ENCODE measurements at places on chromosomes 7 and 10.

DNA sequence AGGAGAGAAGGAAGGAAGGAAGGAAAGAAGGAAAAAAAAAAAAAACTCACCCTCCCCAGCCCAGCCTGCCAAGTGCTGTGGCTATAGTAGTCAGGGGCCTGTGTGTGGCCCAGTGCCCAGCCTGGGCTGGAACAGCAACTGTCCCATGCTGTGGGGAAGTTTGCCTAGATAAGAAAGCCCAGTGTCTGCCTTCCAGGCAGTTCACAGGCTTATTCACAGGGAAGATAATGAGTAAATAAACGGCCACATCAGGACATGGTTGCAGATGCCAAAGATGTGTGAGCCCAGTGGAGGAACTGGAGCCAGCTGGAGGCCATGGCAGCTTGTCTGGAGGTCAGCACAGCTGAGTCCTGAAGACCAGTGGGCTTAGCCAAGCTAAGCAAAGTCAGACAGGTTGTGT, 132.4 kb upstream of the FOXK1 start:
- no peak for DNase-seq

- no peak for DNase-seq
These were observed 1.0 kb upstream of the LYZL2 start for GRCh38 chr10:30630571-30630970.

GRCh38 chr10:104308439-104308903, 29.8 kb downstream of the ITPRIP start:
- no peak for DNase-seq

GRCh38 chr10:92200564-92200963, 90.3 kb downstream of the CPEB3 start:
- DNase-seq = no peak

DNA sequence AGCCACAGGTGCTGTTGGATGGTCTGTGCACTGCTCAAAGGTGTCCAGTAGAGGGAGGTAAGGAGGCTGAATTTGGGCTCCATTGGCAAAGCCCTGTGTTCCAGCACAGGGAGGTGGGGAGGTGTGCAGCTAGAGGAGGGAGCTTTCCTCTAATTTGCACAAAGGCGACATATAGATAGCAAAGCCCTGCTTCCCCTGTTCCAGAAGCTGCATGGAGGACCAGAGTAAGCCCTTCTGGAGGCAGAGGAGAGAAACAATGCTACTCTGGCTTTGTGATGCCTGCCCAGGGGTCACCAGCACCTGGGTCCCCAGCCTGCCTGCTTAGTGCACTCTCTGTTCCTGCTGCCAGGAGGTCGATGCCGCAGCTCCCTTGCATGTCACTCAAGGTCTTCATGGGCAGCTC, 3.4 kb upstream of the ARHGAP22 start:
- DNase-seq = no peak

- no peak for DNase-seq
These were observed 163.5 kb downstream of the SKAP2 start for GRCh38 chr7:26700893-26701292.

- no peak for DNase-seq
These were observed 87.2 kb downstream of the ABCC2 start for GRCh38 chr10:99869581-99870122.

DNA sequence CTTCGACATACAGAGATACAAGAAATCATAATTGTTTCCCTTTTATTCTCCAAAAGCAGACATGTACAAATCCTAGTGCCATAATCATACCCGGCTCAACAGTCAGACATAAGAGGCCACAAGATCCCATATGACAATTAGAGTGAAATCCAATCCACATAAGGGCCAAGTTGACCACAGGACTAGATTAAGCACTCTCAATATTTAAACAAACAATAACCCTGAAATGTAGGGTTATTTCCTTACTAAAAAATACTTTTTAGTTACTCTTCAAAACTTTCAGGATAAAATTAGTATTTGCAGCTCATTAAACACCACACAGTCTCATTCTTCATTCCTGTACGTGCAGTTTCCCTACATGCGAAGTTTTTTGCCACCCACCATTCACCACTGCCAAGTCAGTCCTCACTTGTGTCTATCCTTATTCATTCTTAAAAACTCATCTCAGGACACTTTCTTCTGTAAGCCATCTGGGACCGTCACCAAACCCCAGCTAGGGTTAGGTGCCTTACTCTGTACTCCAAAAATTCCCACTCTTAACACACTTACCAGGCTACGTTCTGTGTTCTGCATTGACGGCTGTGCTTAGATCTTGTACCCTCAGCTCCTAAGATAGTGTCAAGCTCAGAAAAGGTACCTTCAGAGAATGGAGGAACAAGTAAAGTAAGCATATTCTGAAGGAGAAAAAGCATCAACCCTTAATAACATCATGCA, 47.8 kb upstream of the NEBL start:
- DNase-seq = no peak

- DNase-seq = no peak
These were observed 65.2 kb downstream of the WDR37 start for GRCh38 chr10:1121271-1121970.

GRCh38 chr7:30177965-30178364, 43.2 kb downstream of the MTURN start:
- DNase-seq = no peak

GRCh38 chr10:114388275-114388674, 16.0 kb downstream of the AFAP1L2 start:
- no peak for DNase-seq

DNA sequence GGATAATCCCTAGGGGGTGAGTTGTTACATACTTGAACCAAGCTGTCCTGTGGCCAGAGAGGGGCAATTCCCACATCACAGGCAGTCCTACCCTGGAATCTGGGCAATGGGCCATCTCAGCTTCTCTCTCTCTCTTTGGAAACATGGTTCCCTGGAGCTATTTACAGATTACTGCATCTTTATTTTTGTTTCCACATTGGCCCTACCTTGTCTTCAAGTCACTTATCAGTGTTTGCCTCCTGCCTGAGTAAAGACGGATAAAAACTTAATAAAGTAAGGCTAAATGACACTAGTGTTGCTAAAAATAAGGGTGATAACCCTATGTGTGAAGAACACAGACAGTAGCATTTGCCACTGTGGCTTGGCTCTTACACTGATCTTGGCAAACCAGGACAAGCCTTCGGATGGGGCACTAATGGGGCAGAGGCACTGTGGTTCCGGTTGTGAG, 228.2 kb downstream of the GFRA1 start:
- no peak for DNase-seq

DNA sequence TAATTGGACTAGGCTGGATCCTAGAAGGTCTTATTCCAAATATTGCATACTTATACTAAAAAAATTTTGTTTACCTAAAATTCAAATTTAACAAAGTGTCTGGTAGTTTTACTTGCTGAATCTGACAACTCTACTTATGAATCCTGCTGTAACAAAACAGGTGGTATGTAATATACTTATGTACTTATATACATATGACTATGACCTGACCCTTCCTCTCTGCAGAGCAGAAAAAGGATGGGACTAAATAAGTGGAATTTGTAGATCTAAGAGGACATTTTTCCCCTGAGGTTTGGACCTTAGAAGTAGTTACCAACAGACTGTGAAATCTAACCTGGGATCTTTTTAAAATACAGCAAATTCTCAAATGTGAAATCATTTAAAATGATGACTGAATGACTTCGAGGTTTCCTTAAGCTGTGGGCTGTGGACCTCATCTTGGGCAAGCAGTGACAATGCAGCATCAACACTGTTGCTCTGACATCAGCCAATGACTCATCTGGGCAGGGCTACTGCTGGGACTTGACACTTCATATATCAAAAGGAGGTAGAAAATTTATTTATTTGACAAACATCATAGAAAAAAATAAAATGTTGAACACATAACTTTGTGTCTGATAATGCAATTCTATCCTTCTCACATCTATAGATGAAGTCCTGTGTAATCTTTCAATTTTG, 73.6 kb downstream of the RELN start:
- DNase-seq = no peak

DNA sequence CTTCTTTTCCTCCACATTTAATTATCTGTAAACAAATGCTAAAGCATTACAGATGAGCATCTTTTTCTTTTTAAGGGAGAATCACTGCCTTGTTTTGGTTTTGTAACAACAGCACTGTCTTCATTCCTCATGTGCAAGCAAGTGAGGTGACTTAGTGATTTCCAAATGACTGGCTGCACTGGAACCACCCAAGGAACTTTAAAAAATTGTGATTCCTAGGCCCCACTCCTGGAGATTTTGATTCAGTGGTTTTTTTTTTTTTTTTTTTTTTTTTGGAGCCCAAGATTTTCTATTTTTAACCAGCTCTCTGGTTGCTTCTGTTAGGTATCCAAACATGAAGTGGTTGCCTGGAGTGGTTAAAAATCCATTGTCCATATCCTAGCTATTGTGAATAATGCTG, 176.2 kb downstream of the LRMDA start:
- no peak for DNase-seq

GRCh38 chr7:20459419-20459818, 128.7 kb downstream of the ITGB8 start:
- no peak for DNase-seq

GRCh38 chr7:156015237-156016020, 203.2 kb upstream of the SHH start:
- DNase-seq = no peak

DNA sequence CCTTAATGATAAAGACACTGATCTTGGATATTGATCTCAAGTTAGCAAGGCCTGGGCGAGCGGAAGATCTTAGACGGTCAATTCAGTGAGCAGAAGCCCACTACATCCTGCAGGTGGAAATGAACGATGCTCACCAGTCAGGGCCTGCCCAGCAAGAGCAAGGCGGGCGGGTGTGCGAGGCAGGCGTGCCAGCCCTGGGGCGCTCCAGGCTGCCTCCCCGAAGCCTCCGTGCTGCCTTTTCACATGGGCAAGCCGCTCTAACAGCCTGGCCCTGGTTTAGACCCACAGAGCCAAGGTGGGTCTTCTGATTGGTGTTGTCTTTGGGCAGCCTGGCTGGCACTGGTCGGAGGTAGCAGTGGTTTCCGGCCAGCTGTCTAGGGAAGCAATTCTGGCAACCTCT, 475.1 kb upstream of the FOXK1 start:
- DNase-seq = no peak

DNA sequence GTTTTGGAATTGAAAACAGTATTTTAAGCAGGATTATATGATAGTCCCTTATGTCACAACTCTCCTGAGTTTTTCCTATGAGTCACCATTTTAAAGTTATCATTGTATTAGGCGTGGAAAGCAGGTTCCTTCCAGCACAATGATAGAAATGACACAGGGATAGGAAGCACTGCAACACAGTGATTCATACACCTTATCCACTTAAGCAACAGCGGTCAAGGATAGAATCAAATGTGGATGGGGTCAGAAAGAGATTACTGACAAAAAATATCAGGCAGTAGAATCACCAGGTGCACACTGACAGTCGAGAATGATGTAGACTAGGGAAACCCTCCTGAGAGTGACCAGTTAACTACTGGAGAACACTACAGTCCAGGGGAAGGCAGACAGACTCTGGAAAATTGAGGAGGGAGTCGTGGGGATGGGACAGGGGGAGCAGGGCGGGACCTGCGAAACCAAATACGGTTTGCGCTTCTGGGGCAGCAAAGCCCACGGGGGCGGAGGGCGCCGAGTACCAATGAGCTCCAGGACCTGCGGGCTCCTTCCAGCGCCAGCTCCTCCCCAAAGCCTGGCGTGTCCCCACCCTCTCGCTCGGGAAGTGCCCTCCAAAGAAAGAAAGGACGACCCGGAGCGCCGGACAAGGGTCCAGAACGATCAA, 479 bp downstream of the PNPLA8 start:
- no peak for DNase-seq

- DNase-seq = no peak
These were observed 5.5 kb upstream of the CACUL1 start for GRCh38 chr10:118760265-118760664.

GRCh38 chr7:44348300-44348699, 22.9 kb upstream of the CAMK2B start:
- DNase-seq = no peak

GRCh38 chr10:124696446-124697392, 47.5 kb downstream of the FAM53B start:
- DNase-seq = no peak
